ENCODE measurements at places on chromosomes 2 and 18.

- DNase-seq = no peak
Measured at GRCh38 chr18:39487932-39488331, 1922.3 kb upstream of the CELF4 start.

GRCh38 chr2:225002039-225002655 lies 40.1 kb downstream of the DOCK10 start:
- peak; percentile 43 for DNase-seq

- DNase-seq = no peak
Measured at GRCh38 chr2:63818271-63818670, 23.4 kb upstream of the UGP2 start.

DNA sequence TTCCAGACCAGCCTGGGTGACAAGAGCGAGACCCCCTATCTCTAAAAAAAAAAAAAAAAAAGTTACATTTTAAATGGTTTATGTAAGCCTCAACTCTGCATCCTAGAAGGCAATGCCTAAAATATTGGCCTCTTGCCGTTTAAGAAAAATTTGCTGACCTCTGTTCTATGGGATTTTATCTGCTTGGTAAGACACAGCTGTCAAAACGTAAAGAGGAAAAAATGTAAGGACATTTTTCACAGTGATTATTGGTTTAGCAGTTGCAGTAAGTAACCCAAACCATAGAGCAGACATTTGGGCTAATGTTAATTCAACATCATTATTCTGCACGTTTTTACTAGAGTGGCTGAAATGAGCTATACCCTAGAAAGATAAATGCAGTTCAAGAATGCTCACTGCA lies 14.4 kb upstream of the E2F6 start:
- DNase-seq = no peak

GRCh38 chr18:40874233-40874632 lies 1080.8 kb upstream of the PIK3C3 start:
- DNase-seq = no peak
